SIG-M5 (cell line): ENCODE measurements at places on chromosomes 7 and 10.

DNA sequence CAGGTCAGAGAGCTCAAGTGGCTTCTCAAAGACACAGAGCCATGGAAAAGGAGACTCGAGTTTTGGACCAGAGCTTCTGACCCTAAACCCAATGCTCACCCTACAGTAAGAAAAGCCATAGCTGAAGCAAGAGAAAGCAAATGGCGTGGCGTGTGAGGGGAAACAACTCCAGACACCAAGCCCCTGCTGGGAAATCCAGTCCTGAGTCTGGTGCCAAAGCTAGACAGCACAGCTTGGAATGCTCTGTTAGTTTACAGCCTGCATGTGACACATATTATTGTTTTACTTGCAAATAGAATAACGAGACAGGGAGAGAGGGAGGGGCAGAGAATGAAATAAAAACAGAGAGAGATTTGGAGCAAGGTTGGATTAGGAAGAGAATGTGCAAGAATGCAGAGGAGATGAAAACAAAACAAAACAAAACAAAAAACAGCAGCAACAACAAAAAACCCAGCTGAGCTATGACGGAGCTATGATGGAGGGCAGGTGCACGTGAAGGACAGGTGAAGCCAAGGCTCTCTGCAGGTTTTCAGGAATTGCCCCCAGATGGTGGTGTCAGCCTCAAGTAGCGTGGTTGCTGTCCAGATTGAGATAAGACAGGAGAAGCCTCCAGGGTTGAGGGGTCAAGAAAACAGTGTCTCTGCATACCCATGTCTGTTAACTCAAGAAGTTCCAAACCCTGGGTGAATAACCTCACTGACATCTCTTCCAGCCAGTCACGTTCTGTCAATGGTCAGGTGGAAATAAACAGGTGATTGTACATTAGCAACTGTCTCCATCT lies 69.7 kb upstream of the LRRC18 start:
- DNase-seq, result no peak

- DNase-seq, result no peak
These were observed 163.6 kb downstream of the SUGCT start for GRCh38 chr7:40298421-40298820.

- no peak for DNase-seq
These were observed 774.2 kb downstream of the MAGI2 start for GRCh38 chr7:78679112-78679876.

GRCh38 chr10:93703066-93703465 lies 674 bp upstream of the FRA10AC1 start:
- no peak for DNase-seq

GRCh38 chr10:13894412-13895093 lies 307.8 kb downstream of the PRPF18 start:
- DNase-seq, result no peak

DNA sequence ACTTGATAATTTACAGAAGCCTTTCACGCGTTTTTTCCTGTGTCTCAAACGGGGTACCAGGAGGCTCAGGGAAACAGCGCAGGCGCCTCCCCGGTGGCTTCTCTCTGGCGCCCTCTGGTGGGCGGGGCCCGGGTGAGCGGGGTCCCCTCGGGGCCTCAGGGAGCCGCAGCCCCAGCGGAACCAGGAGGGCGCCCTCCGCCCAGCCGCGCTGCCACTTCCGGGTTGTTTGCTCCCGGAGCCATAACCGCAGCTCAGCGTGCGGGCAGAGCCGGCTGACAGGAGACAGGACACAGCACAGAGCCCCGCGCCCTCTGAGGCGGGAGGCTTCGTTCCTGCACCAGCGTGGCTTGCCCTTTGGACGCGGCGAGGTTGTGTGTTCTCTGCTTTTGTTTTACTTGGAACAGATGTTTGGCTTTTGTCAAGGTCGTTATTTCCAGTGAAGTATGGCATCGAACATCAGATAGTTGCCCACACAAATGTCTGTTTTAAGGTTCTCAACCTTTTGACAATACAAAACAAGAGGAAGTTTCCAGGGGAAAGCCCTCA lies 6.9 kb upstream of the CYP2E1 start:
- DNase-seq, result no peak

DNA sequence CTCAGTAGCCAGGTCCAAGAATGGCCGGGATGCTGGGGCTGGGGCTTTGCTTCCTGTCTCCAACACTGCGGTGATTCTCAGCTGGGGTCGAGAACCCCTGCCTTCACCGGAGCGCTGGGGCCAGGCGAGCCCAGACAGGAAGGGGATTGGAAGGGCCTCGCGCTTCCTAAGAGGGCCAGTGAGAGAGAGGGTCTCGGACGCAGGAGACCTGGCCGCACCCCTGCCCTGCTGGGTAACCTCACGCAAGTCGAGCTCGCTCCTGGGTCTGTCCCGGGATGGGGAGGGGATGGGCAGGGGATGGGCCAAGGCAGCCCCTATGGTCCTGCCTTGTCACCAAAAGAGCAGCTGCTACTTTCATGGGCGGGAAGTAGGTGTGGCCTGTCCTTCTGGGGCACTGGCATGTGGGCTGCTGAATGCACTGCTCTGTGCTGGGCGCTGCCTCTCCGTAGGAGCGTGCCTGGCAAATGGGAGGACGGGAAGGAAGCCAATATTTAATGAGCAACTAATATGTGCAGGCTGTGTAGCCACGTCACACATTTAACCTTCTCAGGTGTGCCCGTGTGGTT lies 20.0 kb downstream of the KCNK18 start:
- DNase-seq, result no peak

DNA sequence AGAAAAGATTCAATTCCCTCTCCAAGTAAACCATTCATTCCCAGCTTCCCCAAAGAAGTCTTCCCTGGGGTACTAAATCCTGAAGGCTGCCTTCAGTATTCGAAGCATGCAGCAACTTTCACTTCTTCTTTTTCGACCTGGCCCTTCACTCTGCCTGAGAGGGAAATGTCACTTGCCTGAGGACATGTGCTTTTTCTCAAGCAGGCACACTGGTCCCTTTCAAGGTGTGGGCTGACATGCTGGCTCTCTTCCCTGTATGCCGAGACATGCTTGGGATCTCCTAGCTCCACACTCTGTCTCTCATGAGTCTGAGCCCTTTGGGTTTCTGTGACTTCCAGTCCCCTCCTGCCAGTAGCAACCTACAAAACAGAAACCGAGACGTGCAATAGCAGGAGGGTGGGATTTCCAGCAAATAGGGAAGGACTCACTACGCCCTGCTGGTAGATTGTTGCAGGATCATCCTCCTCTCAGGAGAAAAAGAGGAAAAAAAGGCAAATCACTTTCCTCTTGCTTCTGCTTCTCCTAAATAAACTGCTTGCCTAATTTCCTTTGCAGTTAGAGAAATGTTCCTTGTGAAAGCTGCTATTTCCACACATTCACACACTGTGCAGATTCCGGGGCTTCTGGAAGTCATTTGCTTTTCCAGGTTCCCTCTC lies 33.5 kb downstream of the FIGNL1 start:
- DNase-seq, result peak; percentile 63

DNA sequence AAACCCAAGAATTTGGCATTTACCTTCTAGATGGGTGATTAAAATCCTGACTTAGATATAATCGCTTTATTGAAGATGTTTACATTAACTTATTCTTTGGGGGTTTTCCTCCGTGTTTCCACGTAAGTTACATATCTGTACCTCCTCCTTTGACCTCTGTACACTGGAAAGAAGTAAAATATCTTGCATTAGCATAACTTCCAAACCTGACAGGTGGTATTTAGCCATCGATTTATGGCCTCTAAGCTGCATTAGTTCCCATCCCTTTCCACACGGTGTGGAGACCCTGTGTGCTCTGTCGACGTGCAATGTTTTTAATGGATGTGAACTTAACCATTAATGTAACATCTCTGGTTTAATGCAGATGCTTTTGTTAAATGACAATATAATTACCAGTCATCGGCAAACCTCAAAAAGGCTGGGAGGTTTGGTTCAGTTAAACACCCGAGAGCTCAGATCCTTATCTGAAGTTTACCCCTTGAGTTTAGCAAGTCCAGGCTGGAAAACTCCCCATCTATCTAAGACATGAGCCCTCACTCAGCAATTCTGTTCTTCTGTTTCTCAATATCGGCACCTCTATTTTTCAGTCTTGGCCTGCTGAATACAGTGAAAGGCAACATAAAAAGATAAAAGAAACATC lies 295.2 kb downstream of the GATA3 start:
- no peak for DNase-seq

- DNase-seq, result no peak
These were observed 13.8 kb upstream of the PAX2 start for GRCh38 chr10:100731407-100732240.

DNA sequence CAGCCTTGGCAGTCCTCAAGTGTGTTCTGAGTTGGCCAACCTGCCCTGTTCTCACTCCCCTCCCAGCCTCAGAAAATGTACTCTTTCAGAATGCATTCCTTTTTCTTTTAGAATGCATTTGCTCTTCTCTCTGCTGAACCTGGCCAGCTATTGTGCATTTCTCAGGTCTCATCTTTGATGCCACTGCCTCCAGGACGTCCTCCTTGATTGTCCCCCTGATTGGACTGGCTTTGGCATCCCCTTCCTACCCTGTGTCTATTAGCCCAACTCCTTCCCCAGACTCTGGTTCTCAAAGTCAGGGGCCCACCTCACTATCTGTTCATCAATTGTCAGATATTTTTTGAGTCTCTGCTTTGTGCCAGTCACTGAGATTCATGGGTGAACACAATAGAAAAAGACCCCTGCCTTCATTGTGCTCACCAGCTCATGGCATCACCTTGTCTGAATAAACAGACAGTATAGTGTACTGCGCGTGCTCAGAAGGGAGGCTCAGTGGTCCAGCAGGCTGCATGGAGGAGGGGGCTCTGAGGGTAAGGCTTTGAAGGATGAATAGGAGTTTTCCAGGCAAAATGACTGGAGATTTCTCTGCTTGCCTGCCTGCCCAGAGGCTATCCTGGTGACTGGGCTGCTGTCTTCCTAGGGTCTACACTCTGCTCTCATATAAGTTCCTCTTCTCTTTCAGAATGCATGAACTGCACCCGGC lies 96.5 kb downstream of the MYL10 start:
- no peak for DNase-seq

DNA sequence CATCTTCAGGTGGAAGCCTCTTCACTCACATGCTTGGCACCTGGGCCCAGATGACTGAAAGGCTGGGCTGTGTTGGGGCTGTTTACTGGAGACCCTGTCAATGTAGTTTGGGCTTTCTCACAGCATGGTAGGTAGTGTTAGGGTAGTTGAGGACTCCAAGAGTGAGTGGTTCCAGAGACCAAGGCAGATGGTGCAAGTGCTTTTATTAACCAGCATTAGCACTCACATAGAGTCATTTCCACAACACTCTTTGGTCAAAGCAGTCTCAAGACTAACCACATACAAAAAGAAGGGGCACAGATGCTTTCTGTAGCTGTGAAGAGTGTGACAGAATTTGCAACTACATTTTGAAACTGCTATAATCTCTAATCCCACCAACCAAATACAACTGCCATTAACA lies 135.0 kb downstream of the RTKN2 start:
- no peak for DNase-seq

DNA sequence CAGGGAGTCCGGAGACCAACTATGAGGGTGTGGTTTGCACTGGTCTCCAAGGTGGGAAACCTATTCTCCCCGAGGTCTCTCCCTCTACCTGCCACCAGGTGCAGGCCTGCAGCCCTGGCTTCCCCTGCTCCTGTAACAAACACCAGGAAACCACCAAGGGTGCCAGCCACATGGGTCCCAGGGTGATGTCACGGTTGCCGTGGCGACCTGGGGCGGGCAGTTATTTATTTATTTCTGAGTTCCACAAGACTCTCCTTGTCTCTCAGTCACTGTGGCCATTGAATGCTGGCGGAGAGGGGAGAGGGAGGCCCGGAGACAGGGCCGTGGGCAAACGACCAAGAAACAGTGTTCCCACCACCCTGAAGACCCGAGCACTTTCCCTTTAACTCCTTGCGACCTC lies 27.0 kb downstream of the MMD2 start:
- DNase-seq, result no peak

GRCh38 chr7:156034397-156034796 lies 222.1 kb upstream of the SHH start:
- no peak for DNase-seq

- DNase-seq, result no peak
These were observed 188.7 kb upstream of the MBL2 start for GRCh38 chr10:52961323-52961722.

- DNase-seq, result no peak
These were observed 127.2 kb upstream of the SP4 start for GRCh38 chr7:21300692-21301091.

DNA sequence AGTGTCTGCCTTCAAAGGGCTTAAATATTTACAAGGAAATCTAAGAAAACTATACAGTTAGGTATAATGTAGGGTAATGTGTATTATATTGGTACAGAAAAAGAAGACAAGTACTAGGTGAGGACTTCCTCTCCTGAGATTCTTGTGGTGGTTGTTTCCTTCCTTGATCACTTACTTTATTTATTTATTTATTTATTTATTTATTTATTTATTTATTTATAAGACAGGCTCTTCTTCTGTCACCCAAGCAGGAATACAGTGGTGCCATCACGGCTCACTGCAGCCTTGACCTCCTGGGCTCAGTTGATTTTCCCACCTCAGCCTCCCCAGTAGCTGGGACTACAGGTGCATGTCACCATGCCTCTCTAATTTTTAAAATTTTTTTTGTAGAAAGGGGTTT lies 18.2 kb upstream of the DNAH11 start:
- DNase-seq, result no peak

DNA sequence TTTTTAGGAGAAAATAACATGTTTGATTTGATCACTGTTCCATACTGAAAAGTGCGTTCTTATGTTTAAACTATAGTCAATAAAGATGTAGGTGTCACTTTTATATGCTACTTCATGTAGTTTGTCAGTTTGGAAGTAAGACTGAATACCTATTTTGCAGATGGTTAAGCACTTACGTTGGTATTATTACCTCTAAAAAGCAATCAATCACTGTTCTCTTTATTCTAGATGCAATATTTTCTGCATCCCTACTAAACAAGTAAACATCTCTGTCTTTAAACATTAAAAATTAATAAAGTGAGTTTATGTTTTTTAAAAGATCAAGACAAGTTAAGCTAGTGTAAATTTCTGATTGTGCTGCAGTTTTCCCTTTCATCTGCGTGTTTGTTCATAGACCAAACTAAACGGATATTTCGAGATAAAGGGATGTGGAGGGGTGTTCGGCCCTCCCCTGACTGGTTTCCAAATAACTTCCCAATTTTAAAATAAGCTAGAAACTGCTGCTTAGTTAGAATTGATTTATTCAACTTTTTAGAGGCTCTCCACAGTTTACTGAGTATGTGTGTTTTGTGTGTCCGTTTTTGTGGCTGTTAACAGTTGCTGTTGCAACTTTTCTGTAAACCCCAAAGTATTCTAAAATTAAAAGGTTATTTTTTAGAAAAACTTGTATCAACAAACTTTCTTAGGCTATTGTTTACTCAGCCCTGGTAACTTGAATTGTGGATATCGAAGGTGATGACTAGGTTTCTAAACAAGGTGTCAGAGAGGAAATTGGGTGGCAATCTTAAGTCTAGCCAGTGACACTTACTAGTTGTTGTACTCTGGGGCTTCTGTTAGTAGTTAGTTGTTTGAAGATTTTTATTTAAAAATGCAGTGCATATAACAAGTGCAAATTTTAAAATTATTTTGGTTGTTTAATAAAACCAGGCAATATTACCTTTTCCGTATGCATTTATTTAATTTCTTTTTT lies 974 bp downstream of the KIF11 start:
- no peak for DNase-seq
